Heart right ventricle (tissue), 16 donors: ENCODE measurements at places on chromosomes 16 and 17. TPM values are rescaled to one million over a fixed set of nuclear protein-coding genes. Genes with fewer than 3 reads are reported as not detected.
A peak's percentile ranks its signal among the peaks of the same experiment; 100 is the strongest.

GRCh38 chr17:74116087-74116717 is 87.3 kb upstream of the RPL38 start:
- no peaks in the 10 kb centered on the region for H3K36me3 ChIP-seq
- H3K27me3 ChIP-seq: peaks cover 30% of the 10 kb centered on the region
- H3K4me3 ChIP-seq: no peak overlapping the region
- no peak overlapping the region for H3K27ac ChIP-seq
- DNase-seq: no peak

- no peak for DNase-seq
- H3K4me3 ChIP-seq: no peak overlapping the region
- H3K36me3 ChIP-seq: no peaks in the 10 kb centered on the region
- H3K4me1 ChIP-seq: no peaks in the 10 kb centered on the region
- H3K27ac ChIP-seq: no peak overlapping the region
Observed at GRCh38 chr16:6232056-6232455, 1100.6 kb upstream of the RBFOX1 start.

- H3K36me3 ChIP-seq: no peaks in the 10 kb centered on the region
- peaks cover 68% of the 10 kb centered on the region for H3K4me1 ChIP-seq
- peaks cover 12% of the 10 kb centered on the region for H3K27me3 ChIP-seq
- peak overlapping the region; percentile 95 for H3K4me3 ChIP-seq
- DNase-seq: peak; percentile 64
Observed at GRCh38 chr16:27315333-27316037, 1.7 kb downstream of the IL4R start.

- H3K27ac ChIP-seq: no peak overlapping the region
- no peak overlapping the region for H3K4me3 ChIP-seq
- H3K36me3 ChIP-seq: no peaks in the 10 kb centered on the region
- no peak for DNase-seq
- no peaks in the 10 kb centered on the region for H3K4me1 ChIP-seq
Observed at GRCh38 chr17:30334421-30334820, 564 bp upstream of the TMIGD1 start.

The KRT39 gene
- total RNA-seq: not detected

The ABCC11 gene
- 0.46 TPM for total RNA-seq

DNA sequence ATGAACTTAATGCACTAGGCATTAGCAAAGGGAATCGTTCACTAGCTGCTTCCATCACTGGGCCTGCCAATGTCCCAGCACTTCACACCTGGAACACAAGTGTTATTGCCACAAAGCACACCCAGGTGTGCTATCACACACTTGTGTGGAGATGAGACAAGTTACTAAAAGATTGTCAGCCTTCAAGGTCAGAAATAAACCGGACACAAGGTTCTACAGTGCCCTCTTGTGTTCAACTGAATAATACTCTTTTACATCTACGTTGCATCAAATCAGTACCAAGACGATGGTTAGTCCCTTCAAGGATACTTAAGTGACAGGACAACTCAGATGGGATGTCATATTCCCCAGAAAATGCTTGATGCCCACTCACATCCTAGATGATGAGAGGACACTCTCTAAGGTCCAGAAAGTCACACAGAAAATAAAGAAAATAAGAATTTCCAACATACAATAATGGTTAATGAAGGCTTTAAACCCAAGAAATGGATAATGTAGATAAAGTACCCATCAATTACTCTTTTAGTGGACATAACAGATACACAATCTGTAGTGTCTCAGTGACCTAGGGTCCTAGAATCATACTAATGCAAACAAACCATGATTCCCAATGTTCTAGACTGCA is 16.4 kb upstream of the GLG1 start:
- H3K36me3 ChIP-seq: peaks cover 82% of the 10 kb centered on the region
- H3K4me1 ChIP-seq: peaks cover 3% of the 10 kb centered on the region

DNA sequence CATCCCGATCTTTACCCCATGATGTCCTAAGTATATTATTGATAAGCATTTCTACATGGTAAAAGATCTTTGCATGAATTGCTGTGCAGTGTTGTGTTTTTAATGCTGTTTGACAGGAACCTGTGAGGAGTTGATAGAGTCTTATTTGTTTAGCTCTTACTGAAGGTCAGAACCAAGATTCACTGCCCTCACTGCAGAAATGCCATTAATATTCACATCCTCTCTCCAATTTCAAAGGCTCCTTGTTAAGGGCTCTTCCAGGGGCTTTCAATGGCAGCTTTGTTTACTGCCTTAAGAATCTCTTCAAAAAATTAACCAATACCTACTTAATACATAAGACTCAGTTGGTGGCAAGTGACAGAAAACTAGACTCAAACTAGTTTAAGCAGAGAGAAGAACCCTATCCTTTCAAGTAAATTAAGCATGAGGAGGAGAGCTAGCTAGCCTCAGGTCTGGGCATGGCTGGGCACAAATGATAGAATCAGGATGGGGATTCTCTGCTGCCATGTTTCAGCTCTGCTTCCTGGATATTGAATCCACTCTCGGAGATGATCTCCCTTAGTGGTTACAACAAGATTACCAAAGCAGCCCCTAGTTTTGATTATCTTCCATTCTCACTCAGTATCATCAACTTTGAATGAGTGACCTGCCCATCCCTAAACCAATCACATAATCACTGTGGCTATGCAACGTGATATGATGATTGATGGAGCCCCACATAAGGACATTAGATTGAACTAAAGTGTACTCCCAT is 311.8 kb downstream of the CDH11 start:
- H3K4me3 ChIP-seq: no peak overlapping the region
- H3K27me3 ChIP-seq: no peaks in the 10 kb centered on the region
- no peaks in the 10 kb centered on the region for H3K36me3 ChIP-seq
- no peak overlapping the region for H3K27ac ChIP-seq
- no peak for DNase-seq

The GALK1 gene
- total RNA-seq: 6.6 TPM

DNA sequence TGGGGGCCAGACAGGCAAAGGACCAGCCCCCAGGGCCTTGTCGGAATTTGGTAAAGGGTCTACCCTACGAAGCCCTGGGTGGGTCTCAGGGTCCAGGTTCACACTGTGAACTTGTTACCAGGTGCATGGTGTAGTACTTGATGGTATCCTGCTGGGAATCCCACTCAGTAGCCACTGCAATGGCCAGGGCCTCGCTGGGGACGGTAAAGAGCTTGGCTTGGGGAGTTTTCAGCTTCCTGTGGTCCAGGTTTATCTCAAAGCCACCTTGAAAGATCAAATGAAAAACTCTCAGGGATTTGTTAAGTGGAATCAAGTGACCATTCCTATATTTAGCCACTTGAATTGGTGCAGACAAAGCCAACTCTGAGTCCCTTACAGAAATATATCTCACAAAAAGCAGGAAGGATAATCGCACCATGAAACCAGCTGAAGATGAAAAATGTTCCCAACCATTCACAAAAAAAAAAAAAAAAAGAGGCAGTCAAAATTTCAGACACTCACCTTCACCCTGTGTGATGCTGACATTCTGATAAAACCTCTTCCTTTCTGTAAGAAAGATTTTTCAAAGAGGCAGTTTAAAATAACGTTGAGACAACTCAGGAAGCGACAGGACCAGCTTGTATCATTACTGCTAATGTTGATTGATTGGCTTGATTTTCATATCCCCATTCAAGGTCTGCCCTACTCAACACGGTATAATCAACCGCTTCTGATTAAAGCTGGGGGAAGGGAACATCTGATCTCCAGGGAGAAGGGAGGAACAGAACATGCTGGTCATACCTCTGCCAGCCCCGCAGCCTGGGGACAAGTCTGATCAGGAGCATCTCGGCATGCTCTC is 10.6 kb downstream of the ATPAF2 start:
- DNase-seq: no peak
- H3K4me3 ChIP-seq: no peak overlapping the region
- H3K36me3 ChIP-seq: peaks cover 13% of the 10 kb centered on the region
- H3K4me1 ChIP-seq: peaks cover 43% of the 10 kb centered on the region
- peak overlapping the region; percentile 78 for H3K27ac ChIP-seq

- no peak overlapping the region for H3K4me3 ChIP-seq
Observed at GRCh38 chr17:81528651-81529436, 667 bp downstream of the FSCN2 start.

- no peaks in the 10 kb centered on the region for H3K27me3 ChIP-seq
- H3K4me1 ChIP-seq: no peaks in the 10 kb centered on the region
- H3K4me3 ChIP-seq: no peak overlapping the region
- DNase-seq: no peak
- H3K36me3 ChIP-seq: no peaks in the 10 kb centered on the region
- H3K27ac ChIP-seq: no peak overlapping the region
Observed at GRCh38 chr16:88118376-88118775, 167.1 kb downstream of the BANP start.
